H9 (cell line): ENCODE measurements at places on chromosomes 1 and 21.
A peak's percentile ranks its signal among the peaks of the same experiment; 100 is the strongest.

DNA sequence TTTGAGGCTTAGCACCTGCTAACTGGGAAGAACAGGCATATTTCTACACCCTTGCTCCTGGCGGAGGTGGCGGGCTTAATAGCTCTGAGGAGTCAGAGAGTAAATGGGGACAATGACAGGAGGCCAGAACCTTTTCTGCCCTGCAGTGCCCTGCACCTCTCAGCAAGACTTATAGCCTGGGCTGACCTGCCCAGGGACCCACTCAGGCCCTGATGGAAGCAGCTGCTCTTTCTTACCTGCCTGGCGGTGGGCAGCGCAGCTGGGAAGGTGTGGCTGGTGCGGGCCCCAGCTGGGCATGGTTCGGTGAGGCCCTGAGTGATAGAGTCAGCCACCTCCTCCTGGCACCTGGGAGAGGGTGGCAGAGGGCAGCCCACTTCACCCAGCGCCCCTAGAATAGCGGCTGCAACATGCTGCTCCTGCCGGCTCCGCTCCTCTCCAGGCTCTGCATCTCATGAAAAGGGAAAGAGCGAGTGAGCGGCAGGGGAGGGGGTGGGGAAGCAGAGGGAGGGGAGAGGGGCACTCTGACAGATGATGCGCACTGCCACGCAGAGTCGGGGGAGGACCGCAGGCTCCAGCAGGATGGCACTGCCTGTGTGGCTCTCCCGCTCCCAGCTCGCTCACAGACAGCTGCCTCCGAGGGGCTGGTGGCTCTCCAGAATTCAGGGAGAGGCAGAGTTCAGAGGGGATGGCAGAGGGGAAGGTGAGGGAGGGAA lies at the start of gene RGS8:
Gene RGS8, minus strand, starts transcription at position 472 of the 713 bp plus-strand sequence. CDS start 14,938 bp downstream, outside the sequence.
- no peak for DNase-seq

- DNase-seq = no peak
These were observed 106.8 kb upstream of the CACHD1 start for GRCh38 chr1:64363111-64363510.

- DNase-seq = no peak
These were observed 31.4 kb downstream of the B3GALT5 start for GRCh38 chr21:39644062-39644560.

DNA sequence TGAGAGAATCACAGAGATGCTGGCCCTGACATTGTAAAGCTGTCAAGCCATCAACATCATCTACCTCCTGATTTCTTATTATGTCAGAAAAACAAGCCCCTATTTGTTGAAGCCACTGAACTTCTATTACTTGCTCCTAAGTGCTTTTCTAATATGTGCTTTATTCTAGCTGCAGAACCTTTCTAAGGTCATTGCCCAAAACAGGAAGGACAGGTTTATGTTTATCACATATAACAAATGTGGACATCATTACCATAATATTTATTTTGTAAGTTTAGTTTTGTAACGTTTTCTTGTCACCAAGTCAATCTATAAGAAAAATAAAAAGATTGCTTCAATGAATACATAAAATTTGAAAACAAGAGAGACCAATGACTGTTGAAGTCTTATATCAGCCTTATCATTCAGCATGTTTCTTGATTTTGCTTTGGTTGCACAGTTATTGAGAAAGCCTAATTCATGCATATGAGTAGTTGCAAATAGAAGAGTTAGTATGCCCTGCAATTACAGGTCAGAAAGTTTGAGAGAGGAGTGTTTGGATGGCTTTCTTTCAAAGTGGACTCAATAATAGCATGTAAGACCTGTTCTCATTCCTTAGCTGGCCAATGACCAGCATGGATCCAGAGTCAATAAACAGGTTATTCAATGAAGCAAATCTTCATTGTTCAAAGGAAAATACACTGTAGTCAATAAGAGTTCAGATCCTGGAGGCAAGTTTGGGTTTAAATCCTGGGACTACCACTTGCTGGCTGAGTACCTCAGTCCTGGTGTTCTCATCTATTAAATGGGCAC lies 84.1 kb downstream of the MAB21L3 start:
- DNase-seq = no peak

DNA sequence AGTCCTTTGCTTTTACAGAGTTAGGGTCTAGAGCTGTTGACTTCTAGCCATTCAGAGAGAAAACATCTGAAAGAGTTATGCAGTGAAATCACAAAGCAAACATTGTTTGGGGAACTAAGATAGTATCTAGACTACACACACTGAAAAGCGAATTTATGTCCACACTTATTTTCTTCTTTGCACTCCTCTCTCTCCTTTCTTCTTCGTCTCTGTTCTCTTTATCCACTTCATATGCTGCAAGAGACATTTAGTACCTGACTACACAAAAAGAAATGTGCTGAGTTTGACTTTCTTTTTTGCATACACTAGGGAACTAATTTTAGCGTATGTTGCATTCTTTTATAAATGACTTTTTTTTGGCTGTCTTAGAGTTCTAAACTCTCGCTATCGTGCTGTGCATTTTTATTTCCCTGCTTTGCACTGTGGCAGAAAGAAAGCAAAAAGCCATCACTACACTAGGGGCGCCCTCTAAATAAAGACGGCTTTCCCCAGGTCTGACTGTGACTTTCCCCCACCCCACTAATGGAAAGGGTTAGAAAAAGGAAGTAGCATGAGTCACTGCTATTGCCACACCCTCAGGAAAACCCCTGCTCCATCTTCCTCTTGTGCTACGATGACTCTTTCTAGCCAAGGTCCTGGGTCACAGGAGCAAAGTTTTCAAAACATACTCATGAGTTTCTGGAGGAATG lies 65.7 kb downstream of the MAP3K7CL start:
- no peak for DNase-seq

- no peak for DNase-seq
These were observed at the start of gene YOD1 for GRCh38 chr1:207051191-207051943. YOD1 (minus strand) TSS chr1:207051208; CDS start chr1:207051030, 178 bp downstream.

GRCh38 chr1:241825581-241825980 lies 22.4 kb upstream of the EXO1 start:
- no peak for DNase-seq

DNA sequence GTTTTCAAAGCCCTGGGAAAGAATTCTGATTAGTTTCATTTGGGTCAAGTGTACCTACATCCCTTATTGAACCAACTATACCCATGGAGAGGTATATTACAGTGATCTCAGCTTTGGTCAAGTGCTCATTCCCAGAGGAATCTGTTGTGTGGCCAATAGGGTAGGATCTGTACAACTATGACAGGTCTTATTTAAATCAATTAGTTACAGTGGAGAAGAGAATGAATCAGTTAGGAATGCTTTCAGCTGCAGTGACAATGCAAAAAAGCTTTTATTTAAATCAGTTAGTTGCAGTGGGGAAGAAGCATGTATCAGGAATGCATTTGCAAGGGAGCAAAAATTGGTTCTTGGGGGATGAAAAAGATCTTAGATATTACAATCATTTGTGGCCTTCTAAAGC lies 119.0 kb downstream of the FGGY start:
- DNase-seq = no peak

- DNase-seq = peak; percentile 67
These were observed 82.2 kb upstream of the ABCD3 start for GRCh38 chr1:94335950-94336349.

DNA sequence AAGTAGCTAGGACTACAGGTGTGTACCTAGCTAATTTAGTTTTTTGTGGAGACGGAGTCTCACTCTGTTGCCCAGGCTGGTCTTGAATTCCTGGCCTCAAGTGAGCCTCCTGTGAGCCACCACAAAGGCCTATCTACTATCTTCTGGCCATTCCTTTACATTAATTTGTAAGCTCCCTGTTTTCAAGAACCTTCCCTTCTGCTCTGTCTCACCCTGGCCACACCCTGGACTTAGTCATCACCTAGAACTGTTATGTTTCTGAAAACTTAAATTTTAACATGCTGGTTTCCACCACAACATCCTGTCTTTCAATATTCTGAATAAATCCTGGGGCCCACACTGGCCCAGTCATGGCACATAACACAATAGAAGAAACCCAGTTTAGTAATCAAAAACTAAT lies 4.9 kb upstream of the B4GALT3 start:
- DNase-seq = no peak

- no peak for DNase-seq
These were observed 19.7 kb upstream of the TADA1 start for GRCh38 chr1:166895766-166896165.

- no peak for DNase-seq
These were observed 231.5 kb upstream of the ST6GALNAC5 start for GRCh38 chr1:76635784-76636183.

DNA sequence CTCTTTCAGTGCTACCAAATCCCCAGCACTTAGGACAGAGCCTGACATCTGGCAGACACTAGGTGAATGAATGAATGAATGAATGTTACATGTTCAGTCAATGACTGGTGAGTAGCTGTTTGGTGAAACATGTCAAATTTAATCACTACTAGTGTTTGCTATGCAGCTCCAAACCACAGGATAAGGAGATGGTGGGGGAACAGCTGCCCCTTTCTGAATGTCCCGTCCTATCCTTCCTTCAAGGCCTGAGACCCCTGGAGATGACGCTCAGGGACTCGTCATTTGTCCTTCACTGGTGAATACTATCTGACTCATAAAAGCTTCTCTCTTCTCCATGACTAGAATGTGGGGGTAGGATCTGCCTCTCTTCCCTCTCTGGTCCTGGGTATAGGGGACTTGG lies 175.4 kb downstream of the HIVEP3 start:
- DNase-seq = no peak

GRCh38 chr1:5750186-5751162 lies 241.8 kb downstream of the NPHP4 start:
- DNase-seq = no peak

DNA sequence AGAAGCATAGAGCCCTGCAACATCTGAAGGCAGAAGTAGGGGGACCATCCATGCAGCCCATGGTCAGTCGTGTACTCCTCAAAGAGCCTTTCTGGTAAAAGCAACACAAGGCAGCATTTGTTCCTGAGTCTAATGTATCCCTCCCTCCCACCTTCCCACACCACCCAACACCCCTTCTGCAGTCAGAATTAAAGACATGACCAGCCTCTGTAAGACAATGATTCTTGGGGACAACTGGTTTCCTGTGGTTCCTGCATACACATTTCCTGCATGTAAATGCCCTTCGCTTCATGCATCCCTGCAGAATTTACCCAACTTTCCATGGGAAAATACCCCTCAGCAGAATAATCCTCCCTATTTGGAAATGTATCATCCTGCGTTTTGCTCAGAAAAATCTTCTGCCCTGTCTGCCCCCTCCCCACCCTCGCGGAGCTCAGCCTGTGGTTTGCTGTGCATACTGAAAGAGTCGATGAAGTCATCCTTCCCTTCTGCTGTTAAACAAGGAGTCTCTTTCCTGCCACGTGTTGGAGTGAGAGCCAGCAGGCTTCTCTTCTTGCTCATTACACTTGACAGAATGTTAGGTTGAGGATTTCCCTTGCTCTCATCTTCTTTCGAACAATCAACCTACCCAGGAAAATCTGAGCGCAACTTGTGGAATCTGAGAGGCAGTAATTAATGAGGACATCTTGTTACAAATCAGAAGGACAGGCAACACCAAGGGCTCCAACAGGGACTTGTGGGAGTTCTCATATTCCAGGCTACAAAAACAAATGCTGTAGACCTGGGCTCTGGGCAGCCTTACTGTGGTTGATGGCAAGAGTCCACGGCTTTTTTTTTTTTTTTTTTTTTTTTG lies 4.7 kb downstream of the TNN start:
- DNase-seq = peak; percentile 44

GRCh38 chr1:223665592-223666312 lies at the start of gene CAPN8:
CAPN8 (minus strand) TSS chr1:223665701; CDS start chr1:223665646, 55 bp downstream.
- DNase-seq = no peak

GRCh38 chr1:217091561-217091960 lies 368.3 kb upstream of the ESRRG start:
- no peak for DNase-seq

DNA sequence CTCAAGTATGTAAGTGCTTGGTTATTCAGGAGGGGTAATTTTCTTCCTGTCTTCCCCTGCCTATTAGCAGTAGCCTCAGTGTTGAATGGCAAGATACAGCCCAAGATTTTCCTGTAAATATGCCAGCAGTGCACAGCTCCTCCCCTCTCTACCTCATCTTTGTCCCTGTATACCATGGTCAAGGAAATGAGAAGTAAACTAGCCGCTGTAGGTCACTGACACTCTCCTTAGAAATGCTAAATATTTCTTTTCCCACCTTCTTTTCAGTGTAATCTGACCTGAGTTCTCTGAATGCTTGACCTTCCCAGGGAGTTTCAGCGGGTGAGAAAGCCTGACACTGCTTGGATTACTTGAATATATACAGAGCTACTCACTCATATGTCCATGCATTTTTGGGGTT lies 84.1 kb upstream of the ZNF326 start:
- peak; percentile 60 for DNase-seq

GRCh38 chr21:36255663-36256062 lies 64.3 kb upstream of the MORC3 start:
- no peak for DNase-seq

DNA sequence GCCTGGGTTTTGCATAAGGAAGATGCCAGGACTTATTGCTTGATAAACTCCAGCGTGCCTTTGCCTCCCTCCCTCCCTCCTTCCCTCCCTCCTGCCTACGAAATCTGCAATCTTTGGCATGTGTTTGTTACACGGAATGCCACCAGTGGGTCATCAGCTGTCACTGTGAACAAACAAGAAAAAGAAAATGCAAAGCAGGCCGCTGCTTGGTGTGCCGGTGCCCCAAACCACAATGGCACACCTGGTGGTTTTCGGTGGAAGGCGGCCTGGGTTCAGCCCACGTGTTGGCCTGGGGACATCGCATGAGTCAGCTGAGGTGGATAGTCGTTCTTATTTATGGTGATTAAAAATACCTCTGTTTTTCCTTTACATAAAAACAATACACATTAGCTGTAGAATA lies 16.3 kb upstream of the IFNLR1 start:
- no peak for DNase-seq

DNA sequence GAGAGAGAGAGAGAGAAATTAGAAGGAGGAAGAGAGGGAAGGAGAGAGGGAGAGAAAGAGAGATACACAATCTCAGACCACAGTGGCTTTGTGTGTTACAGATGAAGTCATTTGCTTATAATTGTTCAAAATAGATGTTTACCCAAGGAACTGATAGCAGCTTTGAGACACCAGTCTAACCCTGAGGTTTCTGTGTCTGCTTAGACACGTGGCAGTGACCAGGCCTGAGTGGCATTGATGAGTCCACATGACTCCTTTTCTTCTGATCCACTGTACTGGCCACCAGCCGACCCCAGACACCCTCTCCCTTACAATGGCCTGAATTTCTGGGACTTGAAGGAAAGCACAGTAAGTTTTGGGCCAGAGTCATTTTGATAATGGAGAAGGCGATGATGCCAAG lies 104.9 kb downstream of the DUSP10 start:
- no peak for DNase-seq

DNA sequence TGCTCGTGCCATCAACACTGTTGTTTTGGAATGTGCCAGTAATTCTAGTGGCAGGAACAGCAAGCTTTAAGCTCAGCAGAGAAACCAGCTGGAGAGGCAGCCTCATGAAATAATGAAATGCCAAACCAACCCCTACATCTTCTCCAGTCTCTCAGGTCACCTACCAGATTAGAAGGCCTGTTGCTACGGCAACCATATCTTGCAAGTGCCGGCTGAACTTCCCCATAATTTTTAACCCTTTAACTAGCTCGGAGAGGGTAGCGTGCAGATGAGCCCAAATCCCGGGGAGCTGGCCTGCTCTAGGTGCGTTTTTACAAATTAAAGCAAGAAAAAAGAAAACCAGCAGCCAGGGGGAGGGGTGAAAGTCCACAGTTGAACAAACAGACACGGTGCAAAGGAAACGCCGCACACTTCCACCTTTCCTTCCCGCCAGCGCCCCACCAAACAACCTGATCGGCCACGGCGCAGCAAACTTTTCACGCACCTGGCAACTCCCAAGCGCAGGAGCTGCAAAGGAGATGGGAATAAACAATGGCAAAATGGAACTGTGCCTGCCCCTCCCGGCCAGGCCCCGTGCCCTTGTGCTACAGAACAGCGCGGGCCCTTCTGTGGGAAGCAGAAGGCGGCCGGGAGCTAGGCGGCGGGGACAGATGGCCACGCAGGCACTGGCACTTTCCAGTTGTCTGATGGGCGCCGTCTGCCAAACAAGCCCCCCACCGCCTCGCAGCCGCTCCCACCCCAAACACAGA lies 50.1 kb downstream of the SSBP3 start:
- no peak for DNase-seq
